NK-92 treated with Interleukin-12 subunit alpha and Interleukin-12 subunit beta, amount 100 ng/mL, for 24 hours (cell line): ENCODE measurements at places on chromosomes 4 and X.

GRCh38 chr4:150217192-150217591 lies 138.9 kb downstream of the DCLK2 start:
- no peak for DNase-seq

DNA sequence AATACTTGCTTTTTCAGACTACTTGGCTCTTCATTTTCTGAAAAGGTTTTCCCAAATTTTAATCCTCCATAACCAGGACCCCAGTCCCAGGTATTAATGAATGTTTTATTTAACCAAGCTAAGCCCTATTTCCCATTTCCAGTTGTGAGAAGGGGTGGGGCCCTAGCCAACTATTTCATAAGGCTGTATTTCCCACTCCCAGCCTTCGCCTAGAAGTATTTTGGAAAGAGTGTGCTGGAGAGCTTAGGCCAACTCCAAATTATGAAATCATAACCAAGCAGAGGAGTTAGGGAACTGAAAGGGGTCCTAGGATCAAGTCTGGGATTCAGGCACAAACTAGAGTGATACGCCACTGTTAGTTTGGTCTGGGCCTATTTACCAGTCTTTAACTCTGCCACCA lies 148.4 kb upstream of the GPC4 start:
- no peak for DNase-seq

DNA sequence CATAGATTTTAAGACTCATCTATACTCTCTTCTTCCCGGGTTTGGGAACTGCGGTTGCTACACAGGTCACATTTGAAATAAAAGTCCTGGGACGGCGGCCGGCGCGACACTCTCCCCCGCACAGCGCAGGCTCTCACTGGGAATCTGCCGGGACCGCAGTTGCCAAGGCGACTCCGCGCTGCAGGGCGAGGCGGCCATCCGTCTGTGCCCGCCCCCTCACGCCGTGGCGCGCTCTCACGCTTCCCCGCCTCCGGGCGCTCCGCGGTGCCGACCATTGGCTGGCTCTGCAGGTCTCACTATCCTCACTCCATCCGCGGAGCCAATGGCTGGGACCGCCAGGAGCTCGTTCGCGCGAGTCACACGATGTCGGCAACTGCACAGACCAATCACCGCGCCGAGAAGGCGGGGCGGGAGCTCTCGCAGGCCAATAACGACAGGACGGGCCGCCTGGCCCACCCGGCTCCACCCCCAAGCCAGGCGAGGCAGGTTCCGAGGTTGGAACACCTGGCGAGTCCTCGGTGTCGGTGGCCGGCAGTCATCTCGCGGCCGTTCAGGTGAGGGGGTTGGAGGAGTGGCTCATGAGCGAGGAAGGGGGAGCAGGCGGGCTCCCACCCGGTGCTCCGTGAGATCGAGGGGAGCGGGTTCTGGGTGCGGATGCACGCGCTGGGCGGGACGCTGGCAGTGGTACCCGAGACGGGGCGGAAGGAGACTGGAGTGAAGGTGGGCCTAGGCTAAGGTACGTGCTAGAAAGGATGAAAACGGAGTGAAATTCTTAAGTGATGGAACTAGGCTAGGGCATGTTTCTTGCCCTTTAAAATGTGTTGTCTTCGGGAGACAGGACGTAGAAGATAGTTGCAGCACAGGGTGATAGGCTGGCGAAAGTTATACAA lies at the start of gene MSMO1:
Gene MSMO1 (plus strand): TSS at position 459 of the 890 bp plus-strand sequence. CDS start 5,702 bp downstream, outside the sequence.
- DNase-seq, result peak; percentile 96

DNA sequence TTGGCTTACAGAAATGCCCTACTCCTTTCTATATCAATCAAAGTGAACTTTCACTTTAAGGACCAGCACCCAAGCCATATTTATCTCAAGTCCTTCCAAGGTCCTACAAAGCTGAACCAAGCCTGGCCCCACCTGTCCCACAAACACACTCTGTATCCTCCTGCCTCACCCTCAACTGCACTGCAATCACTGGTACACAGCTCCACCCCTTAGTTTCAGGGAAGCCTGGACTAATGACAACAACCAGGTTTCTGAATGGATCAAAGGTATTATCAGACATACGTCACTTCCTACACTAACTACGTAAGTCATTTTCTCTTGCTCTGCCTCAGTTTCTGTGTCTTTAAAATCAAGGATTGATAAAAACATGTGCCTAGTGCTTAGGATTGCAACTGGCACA lies 205.6 kb upstream of the HS3ST1 start:
- DNase-seq, result no peak

DNA sequence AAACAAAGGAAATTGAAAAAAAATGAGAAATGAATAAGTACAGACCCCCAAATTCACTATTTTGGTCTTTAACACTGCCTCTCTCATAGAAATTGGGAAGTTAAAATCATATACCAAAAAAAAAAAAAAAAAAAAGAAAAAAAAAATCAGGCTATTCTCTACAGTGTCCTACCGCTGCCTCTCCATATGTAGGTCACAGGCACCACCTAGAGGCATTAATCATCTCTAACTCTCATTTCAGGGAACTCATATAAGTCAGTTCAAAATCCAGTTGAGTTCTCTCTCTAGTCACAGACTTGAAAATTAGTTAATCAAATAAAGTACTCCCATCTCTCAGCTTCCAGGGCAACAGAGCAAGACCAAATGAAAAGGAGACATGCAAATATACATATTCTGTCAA lies 47.9 kb downstream of the COX18 start:
- DNase-seq, result no peak

DNA sequence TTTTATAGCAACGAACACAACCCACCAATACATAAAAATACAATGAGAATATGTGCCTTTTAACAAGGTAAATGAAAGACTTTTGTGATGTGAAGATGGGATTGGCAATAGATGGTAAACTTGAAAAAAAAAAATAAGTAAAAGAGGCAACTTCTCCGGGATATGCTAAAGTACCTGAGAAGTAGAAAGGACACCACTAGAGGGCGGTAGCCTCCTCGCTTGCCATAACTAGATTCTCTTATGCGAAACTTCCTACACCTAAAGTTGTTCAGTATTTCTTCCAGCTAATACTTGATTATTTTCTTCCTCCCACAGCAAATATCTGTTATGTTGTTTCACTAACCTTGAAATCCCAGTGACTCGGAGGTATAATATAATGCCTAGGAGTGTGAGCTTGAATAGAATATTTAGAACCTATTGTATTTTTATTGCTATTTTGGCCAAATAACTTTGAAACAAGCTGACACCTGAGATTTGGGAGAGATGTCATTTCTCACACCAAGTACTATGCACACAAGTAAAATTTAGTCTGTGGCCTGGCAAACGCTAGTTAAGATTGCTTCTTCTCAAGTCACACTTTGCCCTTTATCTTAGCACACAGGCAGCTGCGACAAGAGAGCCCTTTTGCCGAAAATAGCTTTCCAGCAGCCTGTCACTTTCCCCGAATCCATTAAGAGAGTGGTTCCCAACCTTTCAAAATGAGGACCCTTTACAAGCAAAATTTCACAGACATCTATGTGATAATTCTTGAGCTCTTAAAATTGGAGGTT lies 44.9 kb upstream of the PDLIM5 start:
- DNase-seq, result peak; percentile 0

DNA sequence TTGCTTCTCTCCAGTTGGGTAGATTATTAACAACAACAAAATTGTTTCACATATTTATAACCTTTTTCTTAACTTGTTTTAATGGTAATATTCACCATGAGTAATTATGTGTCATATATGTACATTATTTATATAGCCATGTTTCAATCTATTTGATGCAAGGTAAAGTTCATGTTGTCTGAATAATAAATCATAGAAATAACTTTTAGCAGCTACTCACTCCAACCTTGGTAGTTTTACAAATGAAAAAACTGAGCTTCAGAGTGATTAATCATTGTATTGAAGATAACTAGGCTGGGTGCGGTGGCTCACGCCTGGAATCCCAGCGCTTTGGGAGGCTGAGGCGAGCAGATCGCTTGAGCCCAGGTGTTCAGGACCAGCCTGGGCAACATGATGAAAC lies 46.0 kb downstream of the TMA16 start:
- no peak for DNase-seq
